ENCODE measurements at places on chromosomes 5 and 9. TPM values are rescaled to one million over a fixed set of nuclear protein-coding genes. Genes with fewer than 3 reads are reported as not detected.

- DNase-seq, result no peak
These were observed 47.0 kb downstream of the SH3GL2 start for GRCh38 chr9:17625644-17626388.

GRCh38 chr5:108054349-108054748 lies 327.5 kb downstream of the FBXL17 start:
- no peak for DNase-seq

DNA sequence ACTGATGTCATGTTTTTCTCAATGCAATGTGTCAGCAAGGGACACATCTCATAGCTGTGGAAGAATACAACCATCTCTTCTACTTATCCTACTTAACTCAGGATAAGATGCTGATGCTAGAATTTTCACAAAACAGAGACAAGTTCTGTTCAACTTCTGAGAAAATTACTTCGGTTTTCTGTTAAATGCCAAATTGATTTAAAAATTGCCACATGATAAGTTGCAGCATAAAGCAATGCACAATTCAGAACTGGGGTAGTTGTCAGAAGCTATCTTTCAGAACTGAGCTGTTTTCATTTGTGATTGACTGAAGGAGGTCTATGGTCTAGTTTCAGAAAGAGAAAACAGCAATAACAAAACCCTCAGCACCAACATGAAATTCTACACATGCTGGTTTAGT lies 954.8 kb upstream of the C9orf72 start:
- no peak for DNase-seq

- DNase-seq, result no peak
These were observed 78.8 kb downstream of the NIPSNAP3B start for GRCh38 chr9:104842698-104843097.

GRCh38 chr5:116738239-116738614 lies 163.6 kb upstream of the SEMA6A start:
- no peak for DNase-seq

- DNase-seq, result no peak
These were observed 163.6 kb upstream of the RORB start for GRCh38 chr9:74333384-74334032.

DNA sequence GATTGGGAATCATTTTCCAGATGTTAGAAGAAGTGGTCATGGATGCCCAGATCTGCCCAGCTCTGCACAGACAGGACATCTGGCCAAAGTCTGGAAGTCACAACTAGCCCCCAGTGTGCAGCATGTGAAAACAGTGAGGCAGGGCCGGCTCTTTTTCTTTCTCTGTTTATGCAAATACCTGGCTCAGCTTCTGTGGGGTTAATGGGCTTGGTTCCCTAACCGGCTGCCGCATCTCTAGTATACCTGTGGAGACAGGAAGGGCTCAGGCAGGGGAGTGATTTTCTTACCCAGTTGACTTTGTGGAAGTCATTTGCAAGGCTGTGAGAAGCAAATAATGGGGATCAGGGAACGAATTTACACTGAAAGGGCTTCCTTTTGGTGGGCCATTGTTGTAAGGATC lies 254.8 kb upstream of the PANK3 start:
- DNase-seq, result no peak

DNA sequence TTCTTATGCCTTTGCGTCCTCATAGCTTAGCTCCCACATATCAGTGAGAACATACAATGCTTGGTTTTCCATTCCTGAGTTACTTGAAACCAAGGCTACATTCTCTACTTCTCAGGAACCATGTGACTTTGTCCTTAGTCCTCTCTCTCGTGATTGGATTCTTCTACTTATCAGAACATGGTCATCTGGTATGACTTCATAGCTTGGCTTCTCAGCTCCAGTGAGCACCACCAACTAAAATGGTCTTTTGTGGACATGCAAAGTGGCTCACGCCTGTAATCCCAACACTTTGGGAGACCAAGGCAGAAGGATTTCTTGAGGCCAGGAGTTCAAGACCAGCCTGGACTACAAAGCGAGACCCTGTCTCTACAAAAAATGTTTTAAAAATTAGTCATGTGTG lies 81.2 kb upstream of the NIPBL start:
- DNase-seq, result no peak

DNA sequence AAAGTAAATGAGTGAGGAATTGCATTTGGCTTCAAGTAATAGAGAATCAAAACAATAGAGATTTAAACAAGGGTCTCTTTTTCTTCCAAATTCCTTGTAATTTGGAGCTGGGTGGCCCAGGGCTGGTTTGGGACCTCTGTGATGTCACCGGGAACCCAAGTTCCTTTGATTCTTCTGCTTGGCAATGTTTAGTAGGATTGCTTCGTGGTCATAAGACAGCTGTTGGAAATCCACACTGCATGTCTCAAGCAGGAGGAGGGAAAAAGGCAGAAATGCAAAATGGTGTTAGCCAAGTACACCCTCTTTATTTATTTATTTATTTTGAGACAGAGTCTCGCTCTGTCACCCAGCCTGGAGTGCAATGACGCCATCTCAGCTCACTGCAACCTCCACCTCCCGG lies 72.6 kb upstream of the IL12B start:
- DNase-seq, result no peak

DNA sequence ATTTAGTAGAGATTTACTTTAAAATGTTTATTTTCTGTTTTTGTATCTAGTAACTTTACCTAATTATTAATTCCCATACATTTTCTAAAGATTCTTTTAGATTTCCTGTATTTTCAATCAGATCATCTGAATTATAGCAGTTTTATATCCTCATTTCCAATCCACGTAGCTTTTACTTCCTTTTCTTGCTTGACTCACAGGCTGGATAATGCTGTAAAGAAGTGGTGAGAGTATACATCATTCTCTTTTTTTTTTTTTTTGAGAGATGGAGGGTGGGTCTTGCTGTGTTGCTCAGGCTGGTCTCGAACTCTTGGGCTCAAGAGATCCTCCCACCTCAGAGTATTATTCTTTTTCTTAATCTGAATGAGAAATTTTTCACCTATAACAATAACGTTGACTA lies 11.2 kb upstream of the SETX start:
- no peak for DNase-seq

DNA sequence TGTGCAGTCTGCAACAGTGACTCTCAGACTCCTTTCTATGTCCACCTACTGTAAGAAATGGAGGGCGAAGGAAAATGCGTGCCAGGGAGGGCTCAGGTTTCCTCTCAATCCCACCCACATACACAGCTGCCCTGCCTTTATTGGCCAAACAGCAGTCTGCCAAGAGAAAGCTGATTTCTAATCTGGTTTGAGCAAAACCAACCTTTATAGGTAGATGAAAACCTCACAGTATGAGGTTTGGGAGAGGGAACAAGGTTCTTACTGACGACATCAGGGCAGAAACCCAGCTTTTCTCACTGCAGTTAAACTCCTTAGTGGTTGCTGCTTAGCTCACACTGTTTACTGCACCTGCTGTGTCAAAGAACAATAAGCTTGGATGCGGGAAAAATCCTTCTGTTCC lies 152.3 kb upstream of the KLF9 start:
- no peak for DNase-seq

- no peak for DNase-seq
These were observed 90.8 kb downstream of the CAAP1 start for GRCh38 chr9:26801772-26802171.

GRCh38 chr5:128434993-128435392 lies 103.1 kb downstream of the FBN2 start:
- no peak for DNase-seq

GRCh38 chr5:150710165-150710564 lies 9.3 kb upstream of the RBM22 start:
- DNase-seq, result no peak

CCDC171 gene
- 2.7 TPM for total RNA-seq

TIGD6 gene
- total RNA-seq, result 2.6 TPM

GRCh38 chr5:22593592-22593991 lies 259.6 kb downstream of the CDH12 start:
- DNase-seq, result no peak

PHF2 gene
- total RNA-seq, result 27.9 TPM

DNA sequence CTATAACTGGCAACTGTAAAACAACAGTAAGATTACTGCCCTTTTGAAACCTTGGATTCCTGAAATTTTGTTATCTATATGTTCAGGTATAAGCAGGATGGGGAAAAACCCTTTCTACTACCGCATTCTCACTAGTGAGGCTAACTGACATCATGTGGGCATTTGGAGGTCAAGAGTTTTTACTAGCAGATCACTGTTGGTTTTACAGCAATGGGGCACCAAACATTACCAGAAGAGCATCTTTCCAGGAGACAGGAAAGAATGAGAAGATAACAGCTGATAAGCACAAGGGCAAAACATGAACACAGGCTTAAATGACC lies 20.9 kb upstream of the TTC33 start:
- DNase-seq, result no peak

DNA sequence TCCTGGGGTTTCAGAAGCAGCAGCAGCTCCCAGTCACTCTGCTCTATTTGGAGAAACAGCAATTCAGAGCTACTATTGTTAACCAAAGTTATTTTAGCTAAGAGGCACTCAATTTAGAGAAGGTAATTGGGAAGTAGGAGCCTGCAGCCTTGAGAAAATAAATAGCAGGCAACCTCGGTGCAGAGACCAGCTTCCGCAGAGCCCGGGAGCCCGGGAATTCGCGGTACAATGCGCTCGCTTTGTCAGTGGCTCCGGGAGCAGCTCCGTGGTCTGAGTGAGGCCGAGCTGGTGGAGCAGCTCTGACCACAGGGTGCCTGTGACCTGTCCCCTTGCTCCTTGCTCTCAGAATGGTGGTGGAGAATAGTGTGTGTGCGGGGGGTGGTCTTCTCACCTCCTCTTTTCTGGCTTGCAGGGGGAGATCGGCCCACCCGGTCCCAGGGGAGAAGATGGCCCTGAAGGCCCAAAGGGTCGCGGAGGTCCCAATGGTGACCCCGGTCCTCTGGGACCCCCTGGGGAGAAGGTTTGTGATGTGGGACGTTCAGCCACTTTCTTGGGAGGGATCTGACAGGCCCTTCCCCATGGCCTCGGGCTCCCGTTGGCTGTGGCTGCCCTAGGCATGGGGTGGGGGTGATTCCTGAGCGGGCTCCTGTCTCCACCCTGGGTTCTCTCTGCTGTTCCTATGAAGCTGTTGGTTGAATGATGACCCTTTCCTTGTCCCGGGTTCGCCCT lies 95.9 kb upstream of the FCN2 start:
- DNase-seq, result no peak

- DNase-seq, result no peak
These were observed 503.0 kb downstream of the SPATA31D1 start for GRCh38 chr9:82491604-82492003.

GRCh38 chr9:92962303-92962649 lies 15.0 kb downstream of the FGD3 start:
- no peak for DNase-seq

DNA sequence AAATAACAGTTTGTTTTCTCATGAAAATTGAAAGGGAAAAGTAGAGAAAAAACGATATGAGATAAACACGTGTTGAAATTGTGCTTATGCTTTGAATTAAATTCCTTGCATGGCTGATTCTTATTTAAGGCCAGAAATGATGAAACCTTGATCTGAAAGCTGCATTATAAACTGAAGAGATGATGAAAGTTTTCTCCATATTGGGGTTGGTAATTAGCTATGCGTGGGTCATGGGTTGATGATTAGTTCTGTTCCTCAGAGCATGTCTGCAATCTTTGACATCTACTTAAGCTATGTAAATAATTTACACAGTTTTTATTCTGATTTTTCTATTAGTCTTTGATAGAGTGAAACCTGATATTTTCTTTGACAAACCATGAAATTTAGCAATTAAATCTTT lies 264.1 kb downstream of the CD180 start:
- DNase-seq, result no peak

PCDHGB1 gene
- total RNA-seq, result not detected

GRCh38 chr5:87867281-87867680 lies 401.4 kb downstream of the TMEM161B start:
- no peak for DNase-seq

DNA sequence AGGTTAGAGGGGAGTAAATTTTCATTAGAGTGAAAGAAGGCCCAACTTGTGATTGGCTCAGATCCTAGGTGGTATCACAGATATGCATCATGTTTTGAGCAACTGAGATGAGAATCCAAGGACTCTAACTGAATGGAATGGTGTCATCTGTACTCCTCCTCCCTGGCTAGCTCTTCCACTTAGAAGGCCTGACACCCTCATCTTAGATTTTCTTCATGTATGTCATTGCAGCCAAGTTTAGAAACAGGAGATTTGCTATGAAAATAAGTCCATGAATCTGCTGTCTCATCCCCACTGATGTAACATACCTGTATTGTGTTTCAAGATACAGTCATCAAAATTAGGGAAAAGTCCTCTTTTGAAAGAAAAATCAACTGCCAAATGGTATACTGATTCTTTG lies 54.4 kb downstream of the ITGA1 start:
- no peak for DNase-seq

SPOCK1 gene
- not detected for total RNA-seq

SOX30 gene
- total RNA-seq, result not detected

KIF12 gene
- total RNA-seq, result not detected

DNA sequence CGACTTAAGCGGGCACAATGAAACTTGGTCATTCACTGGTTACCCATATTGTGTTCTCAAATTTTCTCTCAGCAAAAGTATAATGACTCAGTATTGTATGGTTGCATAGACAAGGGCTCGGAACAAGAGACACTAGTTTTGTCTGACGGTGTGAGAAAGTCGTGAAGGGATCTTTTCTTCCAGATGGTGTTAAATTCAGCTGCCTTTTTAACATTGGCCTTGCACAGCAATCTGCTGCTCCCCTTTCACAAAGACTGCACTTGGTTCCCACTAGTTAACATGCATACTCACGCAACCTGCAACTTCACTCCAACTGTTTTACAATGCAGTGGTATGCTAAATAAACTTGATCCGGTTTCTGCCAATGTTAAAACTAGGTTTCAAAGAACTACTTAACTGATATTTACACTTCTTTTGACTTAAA lies 219.2 kb downstream of the MEF2C start:
- DNase-seq, result no peak

DNA sequence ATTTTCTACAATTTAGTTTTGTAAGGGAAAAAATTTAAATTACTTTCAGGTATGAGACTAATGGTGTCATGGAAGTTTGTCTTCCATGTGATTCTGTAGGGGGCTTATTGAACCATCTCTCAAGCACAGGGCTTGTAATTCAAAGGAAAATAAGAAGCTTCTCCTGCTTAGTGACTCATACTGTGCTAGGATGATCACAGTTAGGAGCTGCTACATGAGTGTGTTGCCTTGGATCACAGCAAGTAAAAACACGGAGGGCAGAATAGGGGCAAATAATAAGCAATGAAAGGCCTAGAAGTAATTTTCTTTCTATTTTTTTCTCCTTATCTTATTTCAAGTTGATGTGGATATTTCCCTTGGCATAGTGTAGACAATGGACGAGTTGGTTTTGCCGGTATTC lies 28.9 kb downstream of the TMEM167A start:
- DNase-seq, result no peak

- DNase-seq, result no peak
These were observed 9.7 kb downstream of the SPINK1 start for GRCh38 chr5:147821766-147822165.

NOXA1 gene
- 3.7 TPM for total RNA-seq

INSL6 gene
- total RNA-seq, result not detected

DNA sequence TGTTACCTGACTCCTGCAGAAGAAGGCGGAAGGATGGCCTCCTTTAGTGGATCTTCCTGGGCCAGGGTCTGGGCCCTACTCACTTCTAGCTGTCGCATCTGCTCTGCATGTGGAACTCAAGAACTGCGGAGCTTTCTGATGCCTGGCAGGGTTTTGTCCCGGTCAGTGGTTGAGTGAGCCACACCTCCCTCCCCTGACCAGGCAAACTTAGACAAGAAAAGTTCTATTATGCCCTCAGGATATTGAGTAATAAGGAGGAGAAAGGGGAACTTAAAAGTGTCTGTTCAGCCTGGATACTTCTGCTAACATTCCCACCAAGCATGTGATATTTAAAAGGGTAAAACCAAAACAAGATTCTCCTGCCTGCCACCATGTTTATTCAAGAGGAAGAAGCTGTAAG lies at the start of gene FYB1:
Gene FYB1 (minus strand): TSS at position 127 of the 400 bp plus-strand sequence. CDS start 16,603 bp downstream, outside the sequence.
- DNase-seq, result no peak

WNT8A gene
- not detected for total RNA-seq

RMND5B gene
- 11.4 TPM for total RNA-seq

All from activated naive CD8-positive, alpha-beta T cell treated with anti-CD3 and anti-CD28 coated beads, Interleukin-2, amount 10 ng/mL, durations not matched to agents 7 days and 5 days (primary cell).